Activated naive CD8-positive, alpha-beta T cell treated with anti-CD3 and anti-CD28 coated beads, Interleukin-2, amount 50 U/mL, for 16 hours (primary cell): ENCODE measurements at places on chromosomes 13 and 19.

DNA sequence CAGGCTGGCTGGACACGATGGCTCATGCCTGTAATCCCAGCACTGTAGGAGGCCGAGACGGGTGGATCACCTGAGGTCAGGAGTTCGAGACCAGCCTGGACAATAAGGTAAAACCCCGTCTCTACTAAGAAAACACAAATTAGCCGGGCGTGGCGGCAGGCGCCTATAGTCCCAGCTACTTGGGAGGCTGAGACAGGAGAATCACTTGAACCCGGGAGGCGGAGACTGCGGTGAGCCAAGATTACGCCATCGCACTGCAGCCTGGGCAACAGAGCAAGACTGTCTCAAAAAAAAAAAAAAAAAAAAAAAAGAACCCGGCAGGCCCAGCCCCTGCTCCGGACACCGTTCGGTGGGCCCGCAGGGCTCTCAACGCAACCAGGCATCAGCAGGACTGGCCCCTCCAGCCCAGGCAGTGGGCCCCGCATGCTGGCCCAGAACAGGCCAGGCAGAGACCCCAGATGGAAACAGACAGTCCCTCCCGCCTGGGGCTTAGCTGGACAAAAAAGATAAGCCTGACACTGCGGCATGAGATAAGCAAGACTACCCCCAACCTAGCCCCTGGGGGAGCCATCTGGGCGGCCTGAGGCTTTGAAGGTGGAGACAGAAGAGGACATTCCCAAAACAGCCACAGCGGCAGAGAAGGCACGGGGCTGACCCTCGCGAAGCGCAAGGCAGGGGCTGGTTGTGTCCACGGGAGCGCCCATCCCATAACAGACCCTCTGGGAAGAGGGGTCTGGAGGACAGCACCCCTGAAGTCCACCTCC, 11.6 kb downstream of the REXO1 start:
- DNase-seq = no peak

DNA sequence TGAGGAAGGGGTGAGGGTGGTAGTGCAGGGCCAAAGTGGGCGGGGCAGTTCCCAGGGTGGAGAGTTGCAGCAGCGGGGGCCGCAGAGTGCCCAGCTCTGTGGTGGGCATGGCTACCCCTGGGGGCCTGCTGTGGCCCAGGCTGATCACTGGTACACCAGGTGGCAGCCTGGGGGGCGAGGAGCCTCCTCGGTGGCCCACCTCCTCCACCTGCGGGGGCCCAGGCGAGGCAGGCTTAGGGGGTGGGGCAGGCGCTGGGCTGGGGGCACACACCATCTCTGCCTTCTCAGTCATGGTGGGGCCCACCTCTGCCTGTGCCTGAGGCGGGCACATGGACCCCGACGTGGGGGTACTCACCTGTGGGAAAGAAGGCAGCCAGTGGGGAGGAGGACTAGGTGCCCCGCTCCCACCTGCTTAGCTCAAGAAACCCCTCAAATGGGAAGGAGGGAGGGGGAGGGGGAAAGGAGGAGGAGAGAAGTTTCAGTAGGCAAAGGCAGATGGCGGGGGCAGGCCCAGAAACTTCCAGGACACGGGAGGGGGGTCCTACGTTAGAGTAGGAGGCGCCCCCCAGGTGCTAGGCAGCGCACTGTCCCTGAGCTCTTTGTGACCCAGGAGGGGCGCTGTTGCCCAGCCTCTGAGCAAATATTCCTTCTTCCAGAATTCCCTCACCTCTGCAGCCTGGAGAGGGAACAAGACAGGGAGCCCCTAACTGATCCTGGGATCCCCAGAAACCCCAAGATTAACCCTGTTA, 1.6 kb downstream of the LYL1 start:
- DNase-seq = no peak

DNA sequence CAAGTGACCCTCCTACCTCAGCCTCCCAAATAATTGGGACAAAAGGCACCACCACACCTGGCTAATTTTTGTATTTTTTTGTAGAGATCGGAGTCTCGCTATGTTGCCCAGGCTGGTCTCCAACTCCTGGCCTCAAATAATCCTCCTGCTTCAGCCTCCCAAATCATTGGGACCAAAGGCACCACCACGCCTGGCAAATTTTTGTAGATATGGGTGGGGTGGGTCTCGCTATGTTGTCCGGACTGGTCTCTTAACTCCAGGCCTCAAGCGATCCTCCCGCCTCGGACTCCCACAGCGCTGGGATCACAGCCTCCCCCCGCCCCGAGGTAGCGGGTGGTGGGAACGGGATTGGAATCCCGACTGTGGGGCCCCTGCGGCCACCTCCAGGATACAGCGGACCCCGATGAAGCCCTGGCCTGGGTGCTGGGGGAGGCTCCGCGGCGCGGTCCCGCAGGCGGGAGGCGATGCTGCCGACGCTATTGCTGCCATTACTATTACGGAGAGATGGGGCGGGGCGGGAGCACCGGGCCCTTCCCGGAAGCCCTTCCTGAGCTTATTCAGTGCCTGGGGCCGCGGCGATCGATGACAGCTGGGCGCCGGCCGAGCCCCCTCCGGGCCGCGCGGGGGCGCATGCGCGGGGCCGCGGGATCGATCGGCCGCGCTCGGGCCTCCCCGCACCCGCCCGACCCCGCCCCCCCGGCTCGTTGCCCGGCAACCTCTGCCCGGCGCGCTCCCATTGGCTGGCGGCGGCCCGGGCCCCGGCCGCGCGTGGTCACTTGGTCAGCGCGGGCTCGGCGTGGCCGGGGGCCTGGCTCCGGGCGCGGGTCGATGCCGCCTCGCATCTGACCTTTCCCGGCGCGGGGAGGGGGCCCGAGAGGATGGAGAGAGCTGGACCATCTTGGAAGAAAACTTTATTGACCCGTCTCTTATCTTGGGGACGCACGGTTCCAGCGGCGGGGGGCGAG, 27.9 kb upstream of the ONECUT3 start:
- DNase-seq = no peak

- no peak for DNase-seq
Observed at GRCh38 chr13:95091755-95092154, 209.5 kb downstream of the ABCC4 start.

DNA sequence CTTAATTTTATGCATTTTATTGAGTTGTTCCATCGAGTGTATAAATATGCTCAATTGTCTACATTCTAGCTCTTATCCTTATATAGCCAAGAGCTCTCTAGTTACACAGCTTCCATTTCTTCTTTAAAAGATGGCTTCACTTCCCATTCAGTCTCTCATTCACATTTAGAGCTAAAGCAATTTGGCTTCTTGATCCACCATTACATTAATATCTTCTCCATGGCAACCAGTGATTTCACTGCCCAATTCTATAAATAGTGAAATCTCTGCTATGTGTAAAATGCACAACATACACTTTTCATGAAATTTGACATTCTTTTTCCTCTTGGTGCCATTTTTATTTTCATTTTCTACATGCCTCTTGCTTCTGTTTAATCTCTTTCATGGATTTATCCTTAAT, 696.9 kb upstream of the ATXN8OS start:
- no peak for DNase-seq

GRCh38 chr13:48000559-48001113, 437 bp downstream of the SUCLA2 start:
- no peak for DNase-seq

- DNase-seq = no peak
Observed at GRCh38 chr13:113856716-113857065, 7.2 kb downstream of the GAS6 start.
